ENCODE measurements at places on chromosomes 1 and 21.

GRCh38 chr1:210455840-210456603 is 127.3 kb downstream of the HHAT start:
- DNase-seq = no peak

DNA sequence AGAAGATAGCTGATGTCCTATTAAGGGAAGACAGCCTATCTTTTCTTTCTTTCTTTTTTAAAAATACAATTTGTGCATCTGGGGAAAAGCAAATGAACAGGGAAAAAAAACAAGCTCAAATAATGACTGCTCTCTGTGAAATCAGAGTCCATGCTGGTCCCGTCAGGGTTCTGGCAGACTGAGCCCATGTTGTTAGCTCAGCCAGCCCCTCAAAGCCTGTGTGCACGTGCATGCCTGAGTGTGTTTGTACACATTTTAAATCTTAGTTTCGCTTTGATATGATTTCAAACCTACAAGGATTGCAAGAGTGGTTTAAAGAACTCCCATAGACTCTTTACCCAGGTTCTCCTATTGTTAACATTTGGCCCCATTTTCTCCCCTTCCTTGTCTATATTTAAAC is 231.8 kb upstream of the GREM2 start:
- no peak for DNase-seq

- no peak for DNase-seq
Observed at GRCh38 chr1:84665703-84666317, 24.5 kb downstream of the SSX2IP start.

DNA sequence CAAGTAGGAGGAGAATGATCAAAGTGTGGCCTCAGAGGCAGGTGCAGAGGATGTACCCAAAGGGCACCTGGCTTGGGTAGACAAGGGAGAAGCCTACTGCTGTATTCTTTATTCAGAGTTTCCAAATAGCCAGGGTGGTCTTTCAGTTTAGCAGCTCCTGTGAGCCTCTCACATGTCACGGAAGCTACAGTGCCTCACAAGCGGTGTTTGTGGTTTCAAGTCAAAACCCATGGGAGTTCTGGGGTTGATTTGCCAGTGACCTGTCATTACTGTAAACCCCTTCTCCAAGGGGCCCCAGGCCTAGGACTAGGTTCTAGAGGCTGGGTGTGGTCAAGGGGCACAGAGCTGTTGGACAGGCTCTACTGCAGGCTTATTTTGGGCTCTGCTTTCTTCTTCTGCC is 10.2 kb upstream of the IL10 start:
- DNase-seq = no peak
